ENCODE measurements at places on chromosomes 16 and 17.

DNA sequence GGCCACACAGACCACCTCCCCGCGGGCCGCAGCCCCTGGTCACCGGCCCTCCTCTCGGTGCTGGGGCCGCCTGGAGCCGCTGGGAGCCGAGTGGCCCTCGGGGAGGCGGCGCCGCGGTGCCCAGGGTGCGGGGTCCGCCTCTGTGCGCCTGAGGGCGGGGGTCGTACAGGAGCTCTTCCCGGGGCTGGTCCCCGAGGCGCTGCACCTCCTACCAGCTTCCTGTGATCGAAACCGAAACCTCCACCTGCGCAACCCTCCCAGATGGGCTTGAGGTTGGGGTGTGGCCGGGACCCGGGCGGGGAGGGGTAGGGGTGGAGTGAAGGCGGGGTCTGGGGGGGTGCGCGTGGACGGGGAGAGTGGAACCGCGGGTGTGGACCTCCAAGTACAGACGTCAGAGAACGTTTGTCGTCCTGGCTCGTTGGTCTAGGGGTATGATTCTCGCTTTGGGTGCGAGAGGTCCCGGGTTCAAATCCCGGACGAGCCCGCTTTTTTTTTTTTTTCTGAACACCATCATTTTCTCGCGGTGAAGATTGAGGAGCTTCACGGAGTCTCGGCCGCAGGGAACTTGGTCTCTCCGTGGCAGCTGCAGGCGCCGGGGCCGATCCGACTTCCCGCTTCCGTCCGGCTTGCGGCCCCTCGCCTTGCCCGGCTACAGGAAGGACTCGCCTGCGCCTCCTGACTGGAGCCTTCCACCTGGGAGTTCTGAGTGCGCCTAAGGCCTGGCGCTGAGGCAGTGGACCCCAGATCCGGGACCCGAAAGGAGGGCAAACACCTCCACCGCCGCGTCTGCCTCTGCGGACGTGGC is 23.9 kb downstream of the ZNF213 start:
- peak; percentile 88 for DNase-seq

DNA sequence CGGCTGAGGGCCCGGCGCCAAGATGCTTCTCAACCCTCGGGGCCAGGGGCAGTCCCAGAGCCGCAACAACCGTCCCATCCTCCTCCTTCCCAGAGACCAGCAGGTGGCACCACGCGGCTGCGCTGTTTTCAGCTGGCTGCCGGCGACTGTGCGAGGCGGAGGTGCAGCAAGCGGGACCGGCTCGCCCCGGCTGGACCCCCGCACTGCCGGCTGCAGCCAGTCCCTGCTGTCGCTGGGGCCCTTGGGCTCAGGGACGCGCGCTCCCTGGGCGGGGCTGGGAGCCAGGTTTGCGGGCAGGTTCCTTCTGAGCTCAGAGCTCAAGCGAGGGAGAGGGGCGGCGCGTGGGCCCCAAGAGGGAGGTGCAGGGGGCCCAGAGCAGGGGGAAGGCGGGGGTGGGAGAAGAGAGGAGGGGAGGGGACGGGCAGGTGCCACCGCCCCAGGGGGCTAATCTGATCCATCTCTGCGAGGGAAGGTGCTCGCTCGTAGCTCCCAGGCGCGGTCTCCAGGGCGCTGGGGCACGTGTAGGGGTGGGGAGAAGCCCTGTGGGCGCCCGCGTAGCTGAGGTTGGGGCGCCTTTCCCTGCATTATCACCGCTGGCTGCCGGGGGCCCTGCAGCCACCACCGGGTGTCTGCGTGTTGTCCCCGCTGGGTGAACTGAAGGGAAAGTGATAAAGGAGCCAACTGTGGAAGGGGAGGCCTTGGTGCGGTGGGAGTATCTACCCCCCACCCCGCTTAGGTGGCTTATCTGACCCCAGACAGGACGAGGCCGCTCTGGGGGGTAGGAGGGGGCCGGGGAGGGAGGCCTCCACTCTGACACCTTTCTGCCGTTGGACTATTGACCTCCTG is 24.2 kb downstream of the STAT5A start:
- DNase-seq = peak; percentile 80

DNA sequence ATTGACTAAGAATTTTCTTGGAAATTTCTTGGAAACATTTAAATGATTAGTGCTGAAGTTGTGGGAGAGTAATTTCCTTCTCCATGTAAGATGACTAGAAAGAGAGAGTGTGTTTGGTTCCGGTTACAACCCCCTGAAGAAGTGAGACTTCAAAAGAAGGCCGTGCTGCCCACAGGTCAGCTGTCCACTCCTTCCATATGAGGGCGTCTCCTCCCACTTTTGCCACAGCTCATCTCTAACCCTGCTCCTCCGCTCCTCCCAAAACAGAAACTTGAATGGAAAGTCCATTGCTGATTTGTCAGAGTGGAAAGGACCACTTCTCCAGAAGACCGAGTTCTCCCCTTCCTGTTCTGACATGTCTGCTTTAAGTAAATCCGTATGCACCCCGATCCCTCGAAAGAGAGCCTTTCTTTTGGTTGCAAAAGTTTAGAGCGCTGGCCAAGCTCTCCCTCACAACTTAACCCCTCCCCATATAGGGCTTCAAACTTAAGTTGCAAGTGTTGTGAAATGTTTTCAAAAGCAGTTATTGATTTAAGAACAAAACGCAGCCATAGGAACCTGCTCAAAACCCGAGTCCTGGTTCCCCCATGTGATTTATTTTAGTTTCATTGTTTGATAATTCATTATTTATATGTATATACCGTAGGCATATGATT is 129.5 kb downstream of the SOCS1 start:
- no peak for DNase-seq

GRCh38 chr17:73290399-73291259 is 21.2 kb downstream of the CDC42EP4 start:
- peak; percentile 32 for DNase-seq

DNA sequence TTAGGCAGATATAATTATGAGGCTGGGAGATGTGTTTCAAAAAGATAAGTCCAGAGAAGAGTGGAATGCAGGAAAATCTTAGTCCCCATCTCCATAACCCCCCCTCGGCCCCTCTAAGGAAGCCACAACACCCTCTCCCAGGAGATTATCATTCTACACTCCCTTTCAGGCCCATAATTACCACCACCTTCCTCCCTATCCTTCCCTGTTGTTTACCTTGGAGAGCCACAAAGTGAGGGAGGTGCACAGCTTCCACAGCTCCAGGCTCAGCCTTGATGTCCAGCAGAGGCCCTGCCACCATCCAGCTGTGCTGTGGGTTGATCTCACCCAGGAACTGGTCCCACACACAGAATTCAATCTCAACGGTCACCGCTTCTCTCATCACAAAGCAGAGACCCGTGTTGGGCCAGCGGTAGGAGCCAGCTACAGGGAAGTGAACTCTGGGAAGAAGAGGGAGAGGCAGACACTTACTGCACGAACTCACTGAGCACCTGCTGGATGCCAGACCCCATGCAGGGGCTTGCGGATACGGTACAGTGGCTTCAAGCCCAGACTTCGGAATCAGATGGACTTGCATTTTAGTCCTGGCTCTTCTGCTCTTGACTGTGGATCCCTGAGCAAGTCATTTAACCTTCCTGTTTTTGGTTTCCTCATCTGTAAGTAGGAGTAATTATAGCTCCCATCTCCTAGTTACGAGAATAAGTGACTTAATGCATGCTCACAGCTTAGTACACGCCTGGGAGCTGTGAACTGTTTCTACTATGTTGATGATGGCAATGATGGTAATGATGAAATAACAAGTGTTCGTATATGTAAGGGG is 44.1 kb downstream of the MIS12 start:
- DNase-seq = no peak

- DNase-seq = no peak
These were observed 110.8 kb upstream of the GSE1 start for GRCh38 chr16:85502357-85502756.

GRCh38 chr17:43823350-43824084 is 9.4 kb downstream of the MPP3 start:
- DNase-seq = no peak

- DNase-seq = no peak
These were observed 13.3 kb upstream of the RAI1 start for GRCh38 chr17:17667947-17668346.

- no peak for DNase-seq
These were observed 57.5 kb upstream of the TOB1 start for GRCh38 chr17:50923611-50924010.

DNA sequence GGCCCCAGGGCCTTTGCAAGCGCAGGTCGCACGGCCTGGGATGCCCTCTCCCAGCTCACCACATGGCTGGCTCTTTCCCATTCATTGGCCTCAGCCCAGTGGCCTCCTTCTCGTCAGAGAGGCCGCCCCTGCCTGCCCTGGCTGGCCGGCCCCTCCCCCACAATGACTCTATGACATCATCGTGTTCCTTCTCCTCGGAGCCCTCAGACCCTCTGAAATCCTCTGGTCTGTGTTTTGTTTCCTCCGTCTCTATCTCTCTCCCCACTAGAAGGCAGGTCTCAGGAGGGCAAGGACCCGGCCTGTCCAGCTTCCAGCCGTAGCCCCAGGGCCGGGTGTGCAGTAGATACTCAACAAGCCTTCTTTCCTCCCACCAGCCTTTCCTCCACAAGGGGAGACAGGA is 164.8 kb upstream of the FOXF1 start:
- DNase-seq = no peak

DNA sequence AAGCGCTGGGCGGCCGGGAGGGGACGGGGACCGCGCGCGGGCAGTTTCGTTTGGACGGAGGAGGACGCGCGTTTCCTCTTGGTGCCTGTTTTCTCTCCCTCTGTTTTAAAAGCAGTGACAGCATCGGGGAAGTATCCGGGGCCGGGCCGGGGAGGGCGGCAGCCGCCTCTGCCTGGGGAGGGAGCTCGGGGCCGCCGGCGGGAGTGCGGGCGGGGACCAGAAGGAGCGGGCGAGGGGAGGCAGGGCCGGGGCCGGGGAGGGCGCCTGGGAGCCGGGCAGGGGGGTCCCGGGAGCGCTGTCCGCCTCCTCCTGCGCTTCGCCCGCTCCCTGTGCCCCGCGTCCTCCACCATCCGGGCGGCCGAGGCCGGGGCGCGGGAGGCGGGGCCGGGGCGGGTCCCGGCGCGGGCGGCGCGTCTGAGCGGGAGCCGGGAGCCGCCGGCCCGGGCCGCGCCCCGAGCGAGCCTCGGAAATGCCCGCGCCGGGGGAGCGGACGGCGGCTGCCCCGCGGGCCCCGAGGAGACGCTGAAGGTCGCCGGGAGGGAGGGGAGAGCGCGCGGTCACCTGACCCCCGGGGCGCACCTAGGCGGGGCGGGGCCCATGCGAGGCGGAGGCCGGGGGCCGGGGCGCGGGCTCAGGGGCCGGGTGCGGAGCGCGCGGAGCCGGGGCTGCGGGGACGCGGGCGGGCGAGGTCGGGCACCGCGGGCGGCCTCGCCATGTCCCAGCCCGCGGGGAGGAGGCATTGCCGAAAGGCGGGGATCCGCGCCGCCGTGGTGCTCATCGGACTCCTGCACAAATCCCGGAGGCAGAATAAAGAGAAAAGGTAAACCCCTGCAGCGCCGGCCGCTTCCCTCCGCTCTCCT is 57.3 kb downstream of the RAP1GAP2 start:
- DNase-seq = no peak

GRCh38 chr17:75754378-75755204 is 10.4 kb downstream of the GALK1 start:
- DNase-seq = no peak

DNA sequence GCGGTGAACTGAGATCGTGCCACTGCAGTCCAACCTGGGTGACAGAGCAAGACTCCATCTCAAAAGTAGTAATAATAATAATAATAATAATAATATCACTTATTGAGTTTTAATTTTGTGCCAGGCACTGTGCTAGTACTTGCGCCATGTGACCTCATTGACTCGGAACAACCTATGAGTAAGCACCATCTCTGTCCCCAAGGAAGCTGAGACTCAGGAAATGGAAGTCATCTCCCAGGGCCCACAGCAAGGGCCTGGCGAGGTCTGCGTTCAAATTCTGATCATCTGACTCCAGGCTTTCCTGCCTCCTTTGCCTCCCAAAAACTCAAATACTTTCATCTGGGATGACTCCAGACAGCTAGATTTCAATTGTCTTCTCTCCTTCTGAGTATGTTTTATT is 162.9 kb downstream of the SEC14L1 start:
- no peak for DNase-seq

DNA sequence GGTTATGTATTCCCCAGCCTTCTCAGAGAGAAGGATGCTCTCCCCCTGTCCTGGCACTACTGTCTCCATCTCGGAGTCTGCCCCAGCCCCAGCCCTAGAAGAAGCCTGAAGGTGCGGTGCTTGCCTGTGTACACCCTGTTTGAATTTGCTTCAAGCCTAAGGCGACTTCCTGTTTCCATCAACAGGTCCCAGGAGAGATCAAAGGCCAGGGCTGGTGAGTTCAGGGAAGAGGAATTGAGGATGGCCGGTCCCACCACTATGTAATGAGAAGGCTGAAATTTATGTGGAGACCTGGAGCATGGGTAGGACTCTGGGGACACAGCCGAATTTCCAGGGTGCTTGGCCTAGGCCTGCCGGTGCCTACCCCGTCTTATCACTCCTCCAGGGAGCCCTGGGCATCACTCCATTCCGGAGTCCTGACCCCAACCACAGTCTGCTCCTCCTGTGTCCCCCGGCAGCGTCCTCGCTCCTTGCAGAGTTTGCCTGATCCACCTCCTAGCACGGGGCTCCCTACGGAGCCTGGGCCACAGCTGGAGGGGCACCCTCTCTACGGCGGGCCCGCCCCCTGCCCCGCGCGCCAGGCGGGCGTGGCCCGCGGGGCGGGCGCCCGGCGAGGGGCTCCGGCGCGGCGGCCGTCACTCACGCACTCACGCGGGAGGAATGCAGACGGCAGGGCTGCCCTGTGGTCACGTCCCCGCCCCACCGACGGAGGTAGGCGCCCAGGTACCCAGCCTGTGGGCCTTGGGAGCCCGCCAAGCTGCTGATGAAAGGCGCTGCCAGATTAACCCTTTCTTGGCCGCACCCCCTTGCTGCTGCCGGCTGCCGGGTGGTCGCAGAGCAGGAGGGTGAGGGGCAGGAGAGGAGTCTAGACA is 53.8 kb upstream of the TAC4 start:
- no peak for DNase-seq

GRCh38 chr17:38428112-38428642 is at the start of gene ARHGAP23:
TSS of gene ARHGAP23 (plus strand) at chr17:38428464. CDS start at chr17:38428486, 22 bp downstream.
- peak; percentile 65 for DNase-seq

DNA sequence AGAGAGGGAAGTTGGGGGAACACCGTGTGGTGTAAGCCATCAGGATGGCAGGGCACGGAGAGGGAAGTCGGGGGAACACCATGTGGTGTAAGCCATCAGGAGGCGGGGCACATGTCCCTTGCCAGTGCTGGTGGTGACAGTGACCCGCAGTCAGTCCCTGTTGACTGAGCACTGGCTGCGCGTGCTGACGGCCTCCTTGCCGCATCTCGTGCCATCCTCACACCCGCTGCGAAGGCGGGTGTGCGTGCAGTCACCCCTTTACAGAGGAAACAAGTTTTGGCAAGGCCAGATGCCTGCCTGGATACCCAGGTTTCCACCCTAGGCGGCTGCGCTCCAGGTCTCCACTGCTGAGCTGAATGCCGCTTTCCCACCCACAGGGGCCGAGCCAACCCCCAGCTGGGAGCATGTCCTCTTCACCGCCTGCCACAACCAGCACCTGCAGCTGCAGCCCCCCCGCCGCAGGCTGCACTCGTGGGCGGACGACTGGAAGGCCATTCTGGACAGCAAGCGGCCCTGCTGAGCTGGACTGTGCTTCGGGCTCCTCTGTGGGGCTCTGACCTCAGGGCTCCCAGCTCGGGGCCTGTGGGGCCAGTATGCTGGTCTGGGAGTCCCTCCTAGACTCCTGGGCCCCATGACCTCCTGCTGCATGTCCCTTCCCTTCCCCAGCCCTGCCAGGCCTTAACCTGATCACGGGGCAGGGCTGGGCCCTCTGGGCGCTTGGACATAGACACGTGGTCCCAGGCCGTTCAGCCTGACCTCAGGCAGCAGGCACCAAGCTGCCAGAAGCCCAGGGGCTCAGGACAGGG is 43.5 kb downstream of the NT5M start:
- DNase-seq = no peak

- DNase-seq = peak; percentile 51
These were observed 935 bp downstream of the USP32 start for GRCh38 chr17:60390925-60391470.

All from astrocyte of the spinal cord (primary cell).